ENCODE measurements at places on chromosomes 12 and 14.

- peak; percentile 25 for DNase-seq
Measured at GRCh38 chr14:105945896-105946295, 419.5 kb downstream of the TMEM121 start.

- DNase-seq, result no peak
Measured at GRCh38 chr12:12645485-12645884, 33.8 kb downstream of the CREBL2 start.

DNA sequence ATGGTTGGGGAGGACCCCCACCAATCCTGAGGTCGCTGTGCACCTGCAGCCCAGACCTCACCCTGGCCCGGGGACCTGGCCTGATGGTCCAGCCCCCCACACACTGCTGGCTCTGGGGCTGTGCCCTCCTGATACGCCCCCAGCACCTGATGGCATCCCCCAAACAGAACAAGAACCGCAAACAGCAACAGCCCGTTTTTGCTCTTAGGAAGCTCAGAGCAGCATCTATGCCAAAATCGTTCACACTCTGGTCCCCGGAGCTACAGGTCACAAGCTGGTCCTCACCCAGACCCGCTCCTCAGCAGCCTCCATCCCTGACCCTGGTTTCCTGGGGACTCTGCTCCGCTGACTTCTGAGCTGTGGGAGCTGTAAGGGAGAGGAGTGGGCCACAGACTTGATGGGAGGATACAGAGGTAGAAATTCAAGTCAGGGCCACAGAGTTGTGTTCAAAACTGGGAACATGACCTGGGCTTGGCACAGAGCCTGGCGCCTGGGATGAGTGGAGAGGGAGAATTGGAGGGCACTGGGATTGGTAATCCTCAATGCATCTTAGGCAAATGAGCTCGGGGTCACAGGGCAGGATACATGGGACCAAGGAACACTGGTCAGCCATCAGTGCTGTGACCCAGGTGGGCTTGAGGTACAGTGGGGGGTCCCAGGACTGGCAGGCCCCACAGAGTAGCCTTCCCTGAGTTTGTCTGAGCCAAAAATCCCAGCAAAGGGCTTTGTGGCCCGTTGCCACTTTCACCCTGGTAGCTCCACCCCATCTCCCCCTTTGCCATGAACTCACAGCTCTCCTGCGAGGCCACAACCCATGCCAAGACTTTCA lies 170.9 kb upstream of the RTL1 start:
- no peak for DNase-seq

- DNase-seq, result no peak
Measured at GRCh38 chr14:70726651-70727375, 82.5 kb downstream of the MAP3K9 start.

DNA sequence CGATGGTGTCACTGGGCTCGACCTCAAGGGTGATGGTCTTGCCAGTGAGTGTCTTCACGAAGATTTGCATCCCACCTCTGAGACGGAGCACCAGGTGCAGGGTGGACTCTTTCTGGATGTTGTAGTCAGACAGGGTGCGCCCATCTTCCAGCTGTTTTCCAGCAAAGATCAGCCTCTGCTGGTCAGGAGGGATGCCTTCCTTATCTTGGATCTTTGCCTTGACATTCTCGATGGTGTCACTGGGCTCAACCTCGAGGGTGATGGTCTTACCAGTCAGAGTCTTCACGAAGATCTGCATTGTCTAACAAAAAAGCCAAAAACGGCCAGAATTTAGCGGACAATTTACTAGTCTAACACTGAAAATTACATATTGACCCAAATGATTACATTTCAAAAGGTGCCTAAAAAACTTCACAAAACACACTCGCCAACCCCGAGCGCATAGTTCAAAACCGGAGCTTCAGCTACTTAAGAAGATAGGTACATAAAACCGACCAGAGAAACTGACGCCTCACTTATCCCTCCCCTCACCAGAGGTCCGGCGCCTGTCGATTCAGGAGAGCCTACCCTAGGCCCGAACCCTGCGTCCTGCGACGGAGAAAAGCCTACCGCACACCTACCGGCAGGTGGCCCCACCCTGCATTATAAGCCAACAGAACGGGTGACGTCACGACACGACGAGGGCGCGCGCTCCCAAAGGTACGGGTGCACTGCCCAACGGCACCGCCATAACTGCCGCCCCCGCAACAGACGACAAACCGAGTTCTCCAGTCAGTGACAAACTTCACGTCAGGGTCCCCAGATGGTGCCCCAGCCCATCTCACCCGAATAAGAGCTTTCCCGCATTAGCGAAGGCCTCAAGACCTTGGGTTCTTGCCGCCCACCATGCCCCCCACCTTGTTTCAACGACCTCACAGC lies 717 bp downstream of the UBC start:
- DNase-seq, result no peak

GRCh38 chr14:100074431-100075100 lies 9.3 kb downstream of the EVL start:
- no peak for DNase-seq

GRCh38 chr12:49990273-49990672 lies 17.5 kb downstream of the AQP6 start:
- DNase-seq, result no peak

DNA sequence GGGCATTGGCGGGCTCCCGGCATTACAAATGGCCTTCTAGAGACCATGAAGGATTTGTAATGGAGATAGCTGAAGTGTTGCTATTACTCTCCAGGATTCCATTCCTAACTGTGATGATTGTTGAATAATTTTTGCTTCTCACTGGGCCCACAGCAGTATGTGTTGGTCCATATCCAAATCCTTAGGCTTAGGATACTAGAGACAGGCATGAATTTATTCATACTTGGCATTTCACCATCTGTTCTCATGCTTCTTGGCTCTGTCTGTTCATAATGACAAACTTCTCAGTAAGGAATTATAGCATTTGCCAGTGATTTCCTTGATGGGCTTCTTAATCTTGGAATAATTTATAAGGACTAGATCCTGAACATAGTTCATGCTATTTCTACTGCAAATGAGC lies 832.9 kb downstream of the C12orf50 start:
- DNase-seq, result no peak

DNA sequence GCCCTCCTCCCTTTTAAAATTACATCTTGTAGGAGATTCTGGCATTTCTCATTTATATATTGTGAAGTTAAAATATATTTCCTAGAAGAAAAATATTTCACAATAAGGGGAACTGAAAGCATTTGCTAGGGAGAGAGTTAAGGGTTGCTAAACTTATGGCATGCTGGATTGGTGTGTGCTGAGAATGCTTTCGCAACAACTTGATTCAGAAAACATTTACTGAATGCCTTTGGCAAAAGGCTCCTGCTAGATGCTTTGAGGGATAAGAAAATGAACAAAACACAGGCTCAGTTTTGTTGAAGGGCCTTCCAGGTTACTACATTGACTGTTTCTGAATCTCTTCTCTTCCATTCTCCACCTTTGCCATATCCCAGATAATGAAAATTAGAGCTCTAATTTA lies 67.5 kb downstream of the DIP2B start:
- no peak for DNase-seq

GRCh38 chr12:4030929-4031702 lies 157.9 kb upstream of the PARP11 start:
- DNase-seq, result no peak

- no peak for DNase-seq
Measured at GRCh38 chr14:29310757-29311156, 544.2 kb downstream of the FOXG1 start.

DNA sequence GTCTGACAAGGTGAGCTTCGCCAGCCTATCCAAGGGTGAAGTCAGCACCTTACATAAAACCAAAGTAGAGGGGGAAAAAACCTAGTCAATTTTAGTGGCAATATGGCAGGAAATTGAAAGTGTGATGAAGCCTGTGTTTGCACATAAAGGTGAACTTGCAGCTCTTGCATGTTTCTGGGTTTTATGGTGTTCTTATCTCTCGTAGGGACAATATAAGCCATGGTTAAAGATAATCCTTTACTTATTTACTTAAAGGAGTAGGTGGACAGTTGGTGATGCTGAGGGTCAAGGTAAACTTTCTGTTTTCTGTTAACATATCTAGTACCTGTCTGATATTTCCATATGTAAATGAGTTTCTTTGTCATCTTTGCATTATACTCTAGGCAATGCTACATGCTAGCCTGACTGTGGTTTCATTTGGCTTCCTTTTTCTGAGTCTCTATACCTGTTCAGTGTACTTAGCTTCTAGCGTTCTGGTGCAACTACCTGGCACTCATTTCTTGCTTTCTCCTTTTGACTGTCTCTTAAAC lies 32.8 kb downstream of the CCDC91 start:
- no peak for DNase-seq

DNA sequence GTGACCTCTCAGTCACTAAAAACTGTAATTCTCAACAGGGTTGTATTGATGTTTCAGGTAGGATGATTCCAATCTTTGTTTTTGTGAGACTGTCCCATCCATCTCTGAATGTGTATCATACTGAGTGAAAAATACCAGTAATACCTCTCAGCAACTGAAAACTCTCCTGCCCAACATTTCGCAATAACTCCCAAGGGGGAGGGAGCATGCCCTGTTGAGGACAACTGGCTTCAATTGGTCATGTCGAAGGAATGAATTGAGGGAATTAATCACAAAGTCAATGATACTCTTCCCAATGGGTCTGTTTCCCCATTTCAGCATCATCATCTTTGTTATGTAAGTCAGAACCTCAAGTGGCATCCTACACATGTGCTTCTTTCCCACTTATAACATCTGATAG lies 102.4 kb upstream of the E2F7 start:
- DNase-seq, result no peak

Data from NCI-H1092 (cell line).